Fibroblast of upper back skin (primary cell): ENCODE measurements at places on chromosomes 4 and X.

- DNase-seq, result peak; percentile 31
Observed at GRCh38 chr4:82430964-82431745, 765 bp downstream of the ENOPH1 start.

GRCh38 chrX:39169976-39170375 lies 368.7 kb downstream of the MID1IP1 start:
- no peak for DNase-seq

- no peak for DNase-seq
Observed at GRCh38 chr4:70994387-70995099, 1.1 kb downstream of the DCK start.

DNA sequence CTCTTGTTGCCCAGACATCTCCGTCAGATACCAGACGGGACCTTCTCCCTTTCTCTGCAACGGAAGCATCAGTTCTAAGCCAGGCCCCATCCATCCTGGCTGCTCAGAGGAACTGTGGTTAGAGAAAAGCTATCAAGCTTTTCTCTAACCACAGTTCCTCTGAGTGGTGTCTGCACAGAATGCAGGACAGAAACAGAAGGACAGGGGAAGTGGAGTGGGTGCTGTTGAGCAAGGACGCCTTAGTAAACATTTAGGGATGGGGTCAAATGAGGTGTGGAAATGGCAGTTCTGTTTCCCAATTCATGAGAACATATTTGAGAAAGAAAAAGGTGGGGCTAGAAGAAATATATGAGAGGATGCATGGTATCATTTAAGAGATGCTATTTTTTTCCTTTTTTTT lies 283.8 kb downstream of the CRLF2 start:
- no peak for DNase-seq

- DNase-seq, result no peak
Observed at GRCh38 chr4:46649390-46649789, 259.5 kb upstream of the GABRA2 start.

DNA sequence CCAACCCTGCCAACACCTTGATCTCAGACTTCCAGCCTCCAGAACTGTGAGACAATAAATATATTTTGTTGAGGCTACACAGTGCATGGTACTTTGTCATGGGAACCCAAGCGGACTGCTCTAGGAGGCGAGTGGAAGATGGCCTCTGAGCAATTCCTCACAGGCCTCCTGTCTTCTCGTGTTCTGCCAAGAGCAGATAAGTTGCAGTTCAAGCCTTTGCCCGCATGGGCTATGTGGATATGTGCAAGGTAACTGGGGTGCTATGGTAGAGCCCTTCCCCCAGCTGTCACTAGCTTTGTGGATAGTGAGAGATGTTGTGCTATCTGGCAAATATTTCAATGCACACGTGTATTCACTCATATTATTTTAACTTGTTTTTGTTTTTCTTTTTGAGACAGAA lies 156.0 kb upstream of the BCOR start:
- DNase-seq, result no peak

DNA sequence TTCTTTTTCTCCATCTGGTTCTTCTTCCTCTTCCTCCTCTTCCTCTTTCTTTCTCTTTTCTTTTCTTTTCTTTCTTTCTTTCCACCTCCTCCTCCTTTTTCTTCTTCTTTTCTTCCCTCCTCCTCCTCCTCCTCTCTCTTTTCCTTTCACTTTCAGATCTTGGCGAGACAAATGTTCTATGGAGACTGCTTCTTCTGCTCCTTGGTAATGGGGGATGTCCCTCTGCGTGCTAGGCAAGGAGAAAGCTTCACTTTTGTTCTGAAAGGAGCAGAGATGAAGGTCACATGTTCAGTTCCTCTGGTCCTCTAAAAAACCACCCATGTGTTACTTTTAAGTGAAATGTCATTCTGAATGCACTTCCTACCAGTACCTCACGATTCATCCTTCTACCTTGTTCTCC lies 33.2 kb downstream of the NBDY start:
- DNase-seq, result no peak

DNA sequence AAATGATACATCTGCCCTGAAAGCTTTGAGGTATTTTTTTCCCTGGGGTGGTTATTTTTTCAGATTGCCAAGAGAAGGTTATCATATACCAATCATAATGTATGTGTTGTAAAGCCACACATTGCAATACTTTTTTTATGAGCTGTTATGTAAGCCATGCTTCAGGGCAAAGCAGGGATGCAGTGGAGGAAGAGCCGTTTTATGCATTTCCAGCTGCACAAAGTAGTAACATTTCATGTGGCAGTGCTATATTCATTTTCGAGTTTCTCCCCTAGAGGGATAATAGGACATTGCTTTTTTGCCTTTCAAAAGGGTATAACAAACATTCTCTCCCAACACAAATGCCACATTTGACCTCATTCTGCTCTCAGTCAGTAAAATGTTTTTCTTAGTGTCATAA lies 68.5 kb downstream of the GALNT7 start:
- DNase-seq, result no peak
